D721Med (cell line): ENCODE measurements at places on chromosomes 1 and 21.

DNA sequence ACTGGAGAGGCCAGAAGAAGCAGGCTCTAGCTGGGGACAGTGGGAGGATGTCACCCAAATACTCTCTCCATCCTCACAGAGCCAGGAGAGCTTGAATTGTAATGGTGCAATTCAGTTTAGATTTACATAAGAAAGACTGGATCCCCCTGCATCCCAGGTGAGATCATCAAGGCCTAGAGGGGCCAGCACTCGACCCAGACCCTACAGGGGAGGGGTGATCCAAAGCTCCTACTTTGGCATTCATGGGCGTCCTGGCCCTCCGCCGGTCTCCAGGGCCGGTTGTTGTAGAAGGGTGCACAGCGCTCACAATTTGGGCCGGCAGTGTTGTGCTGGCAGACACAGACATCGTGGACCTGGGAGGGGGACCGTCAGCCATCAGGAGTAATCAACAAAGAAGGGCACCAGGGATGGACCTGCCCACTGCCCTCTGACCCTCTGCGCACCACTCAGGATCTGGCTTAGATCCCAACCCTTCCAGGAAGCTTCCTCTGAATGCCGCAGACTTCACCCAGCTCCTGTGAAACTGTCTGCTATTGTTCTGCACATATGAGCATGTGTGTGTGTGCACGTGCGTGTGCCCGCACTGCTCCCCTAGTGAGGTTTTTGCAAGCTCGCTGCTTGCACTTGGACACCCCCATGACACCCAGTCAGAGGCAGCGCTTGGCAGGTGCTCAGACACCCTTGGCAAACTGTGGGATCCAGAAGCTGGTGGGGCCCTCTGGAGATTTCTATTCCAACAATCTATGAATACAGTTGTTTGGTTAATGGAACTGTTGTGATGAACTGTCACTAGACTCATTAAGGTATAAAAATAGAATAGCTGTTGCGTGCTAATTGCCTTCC is 21.6 kb downstream of the LAMB3 start:
- DNase-seq: no peak

DNA sequence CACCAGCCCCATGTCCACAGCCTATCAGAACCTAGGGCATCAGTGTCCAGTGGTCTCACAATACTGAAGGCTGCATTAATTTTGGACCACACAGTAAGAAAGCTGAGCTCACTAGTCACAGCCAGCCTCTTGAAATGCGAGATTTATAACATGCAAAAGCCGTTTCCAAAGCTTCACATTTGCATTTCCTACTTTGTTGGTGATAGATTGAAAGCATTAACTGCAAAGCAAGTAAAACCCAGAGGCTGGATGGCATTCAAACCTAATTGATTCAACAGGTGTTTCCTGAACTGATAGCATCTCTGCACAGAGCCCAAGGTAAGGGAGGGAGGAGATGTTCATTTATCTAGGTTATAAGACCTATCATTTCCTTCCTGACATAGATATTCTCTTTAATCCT is 410.1 kb downstream of the OMA1 start:
- no peak for DNase-seq

DNA sequence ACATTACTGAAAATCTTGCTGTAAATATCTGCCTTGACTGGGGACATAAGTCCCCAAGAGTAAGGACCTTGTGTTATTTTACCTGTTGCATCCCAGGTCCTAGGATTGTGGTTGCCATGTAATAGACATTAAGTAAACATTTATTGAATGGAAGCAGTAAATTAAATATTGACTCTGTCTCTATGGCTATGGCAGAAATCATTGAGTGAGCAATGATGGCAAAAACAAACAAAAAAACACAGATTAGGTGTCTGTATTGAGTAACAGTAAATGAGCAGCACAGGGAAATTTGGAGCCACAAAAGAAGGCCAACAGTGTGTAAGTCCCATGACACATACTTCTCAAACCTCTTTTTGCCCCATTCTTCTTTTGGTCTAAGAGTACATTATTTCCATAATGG is 240.4 kb downstream of the NFIA start:
- DNase-seq: no peak

GRCh38 chr1:192958871-192959270 is 100.3 kb downstream of the UCHL5 start:
- no peak for DNase-seq

- no peak for DNase-seq
These were observed 18.1 kb downstream of the CFAP45 start for GRCh38 chr1:159881622-159882526.

- no peak for DNase-seq
These were observed at the start of gene S100A8 for GRCh38 chr1:153390938-153391710. Gene S100A8, minus strand, starts transcription at chr1:153391073. Its CDS starts 538 bp downstream, at chr1:153390535.

- DNase-seq: no peak
These were observed 425.5 kb downstream of the LMO4 start for GRCh38 chr1:87754139-87754538.
